ENCODE measurements at places on chromosomes 4 and X.

DNA sequence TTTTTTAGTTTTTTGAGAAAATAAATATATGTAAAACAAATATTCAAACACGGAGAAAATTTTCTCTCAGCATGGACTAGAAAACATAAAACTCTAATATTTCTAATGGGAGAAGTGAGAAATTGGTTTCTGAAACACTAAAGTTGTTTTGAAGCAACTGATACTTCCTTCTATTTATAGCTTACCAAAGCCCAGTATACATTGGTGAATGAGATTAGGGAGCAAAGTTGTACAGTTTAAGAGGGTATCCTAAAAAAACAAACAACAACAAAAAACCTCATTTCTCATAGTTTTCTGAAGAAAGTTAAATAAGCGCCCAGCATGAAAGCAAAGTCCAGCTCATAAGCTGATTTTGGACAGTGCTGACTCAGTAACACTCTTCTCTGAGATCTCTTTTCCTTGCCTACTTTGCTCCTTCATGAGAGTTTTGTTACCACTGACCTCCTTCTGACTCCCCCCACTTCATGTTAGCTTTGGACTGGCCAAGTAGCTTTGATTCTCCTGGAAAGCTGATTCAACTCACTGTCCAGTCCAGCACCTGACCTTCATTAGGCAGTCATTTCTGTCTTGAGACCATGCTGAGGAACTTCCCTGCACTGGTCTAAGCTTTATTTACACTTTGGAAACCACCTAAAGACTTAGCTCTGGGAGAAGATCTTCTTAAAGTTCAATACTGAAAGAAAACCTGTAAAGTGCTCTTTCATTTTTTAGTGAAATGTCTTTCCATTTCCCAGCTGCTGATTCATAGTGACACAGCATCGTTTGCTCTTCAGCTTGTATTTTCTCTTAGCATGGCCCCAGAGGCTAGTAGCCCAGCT, 21.8 kb upstream of the P2RY10 start:
- no peak for DNase-seq

DNA sequence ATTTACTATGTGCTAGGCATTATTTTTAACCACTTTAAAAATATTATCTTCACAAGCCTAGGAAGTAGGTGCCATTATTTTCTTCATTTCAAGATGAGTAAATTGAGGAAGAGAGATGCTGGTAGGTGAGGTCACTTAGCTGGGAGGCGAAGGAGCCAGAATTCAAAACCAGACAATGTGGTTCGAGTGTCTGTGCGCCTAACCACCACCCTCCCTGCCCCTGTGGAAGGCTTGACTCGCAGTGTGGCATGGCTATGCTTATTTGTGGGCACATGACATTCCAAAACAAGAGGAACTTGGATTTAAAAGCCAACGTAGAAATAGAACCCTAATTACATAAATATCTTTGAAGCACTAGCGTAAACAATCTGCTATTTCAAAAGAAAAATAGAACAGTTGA, 226.6 kb upstream of the PITX2 start:
- no peak for DNase-seq

- DNase-seq: no peak
Measured at GRCh38 chr4:29131304-29131703, 1588.9 kb upstream of the PCDH7 start.

GRCh38 chr4:185265942-185266341, 56.5 kb downstream of the SNX25 start:
- peak; percentile 35 for DNase-seq

DNA sequence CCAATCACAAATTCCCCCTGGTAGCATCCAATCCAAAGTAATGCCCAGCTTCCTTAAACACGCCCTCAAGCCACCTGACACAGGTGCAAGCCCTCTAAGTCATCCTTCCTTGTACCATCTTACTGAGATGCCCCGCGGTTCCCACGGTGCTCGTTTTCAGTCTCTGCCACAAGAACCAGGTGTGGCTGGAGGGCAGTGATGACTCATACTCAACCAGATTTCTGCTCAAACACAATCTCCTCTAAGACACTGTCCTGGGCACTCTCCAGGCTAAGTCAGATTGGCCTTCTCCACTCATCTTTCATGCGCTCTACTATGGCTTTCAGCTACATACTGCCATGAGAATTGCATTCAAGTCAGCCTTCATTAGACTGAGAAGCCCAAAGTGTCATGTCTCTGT, 3.5 kb downstream of the SH3KBP1 start:
- DNase-seq: peak; percentile 38

DNA sequence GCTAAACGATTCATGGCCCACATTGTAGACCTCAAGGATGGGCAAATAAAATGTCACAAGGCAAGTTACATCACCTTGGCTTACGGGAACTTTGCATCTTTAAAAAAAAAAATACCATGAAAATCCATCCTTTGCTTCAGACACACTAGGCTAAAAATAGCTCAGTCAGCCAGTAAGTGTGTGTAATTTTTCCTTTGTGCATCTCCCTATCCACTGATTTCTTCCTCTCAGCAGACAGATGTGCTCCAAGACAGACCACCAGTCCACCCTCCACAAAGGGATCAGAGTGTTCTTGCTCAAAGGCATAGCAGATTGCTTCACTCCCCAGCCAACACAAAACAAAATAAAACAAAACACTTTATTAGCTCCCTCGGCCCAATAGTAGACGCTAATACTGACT, 14.6 kb downstream of the LDB2 start:
- no peak for DNase-seq

GRCh38 chr4:74793757-74794381, 454 bp downstream of the BTC start:
- DNase-seq: peak; percentile 0

- DNase-seq: no peak
Measured at GRCh38 chr4:74316397-74316796, 8.1 kb downstream of the EPGN start.

- no peak for DNase-seq
Measured at GRCh38 chr4:92184566-92184965, 119.2 kb upstream of the GRID2 start.

DNA sequence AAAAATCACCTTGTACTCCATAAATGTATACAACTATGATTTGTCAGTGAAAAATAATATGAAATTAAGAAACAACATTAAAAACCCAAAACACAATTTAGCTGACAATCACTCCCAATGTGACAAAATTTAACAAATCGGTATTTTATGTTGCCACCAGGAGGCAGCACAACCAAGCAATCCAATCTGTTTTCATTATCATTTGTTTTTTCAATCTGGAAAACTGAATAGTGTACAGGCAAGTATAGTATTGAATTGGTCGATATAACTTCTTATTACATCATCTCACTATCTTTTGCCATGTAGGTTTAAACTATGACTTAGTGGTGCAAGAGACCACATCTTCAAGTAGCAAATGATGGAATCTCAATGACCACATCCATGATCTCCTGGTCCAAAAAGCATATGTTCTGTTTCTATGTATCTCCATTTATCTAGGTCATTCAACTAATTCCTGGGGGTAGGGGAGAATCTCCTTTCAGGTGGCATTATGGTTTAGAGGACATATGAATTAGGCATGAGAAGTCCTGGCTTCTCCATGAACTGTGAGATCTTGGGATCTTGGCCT, 112.9 kb upstream of the AGA start:
- peak; percentile 34 for DNase-seq

DNA sequence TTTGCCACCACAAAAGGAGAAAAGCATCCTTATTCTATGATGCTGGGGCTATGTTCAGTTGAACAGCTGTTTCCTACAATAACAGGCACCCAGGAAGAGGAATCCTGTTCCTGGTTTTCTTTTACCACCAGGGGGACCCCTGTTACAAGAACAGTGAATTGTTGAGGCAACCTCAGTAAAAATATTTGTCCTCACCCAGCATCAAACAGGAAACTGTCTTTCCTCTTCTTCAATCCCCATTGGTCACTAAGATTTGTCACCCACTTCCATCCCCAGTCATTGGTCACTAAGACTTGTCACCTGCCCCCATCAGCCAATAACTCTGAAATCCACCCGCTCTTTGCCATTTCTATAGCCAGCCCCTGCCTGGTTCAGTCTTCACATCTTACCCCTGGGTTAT, 143.5 kb upstream of the GALNT7 start:
- DNase-seq: peak; percentile 26

GRCh38 chrX:80879916-80880315, 70.2 kb upstream of the BRWD3 start:
- DNase-seq: no peak

GRCh38 chr4:65651031-65651430, 19.3 kb downstream of the EPHA5 start:
- DNase-seq: no peak

DNA sequence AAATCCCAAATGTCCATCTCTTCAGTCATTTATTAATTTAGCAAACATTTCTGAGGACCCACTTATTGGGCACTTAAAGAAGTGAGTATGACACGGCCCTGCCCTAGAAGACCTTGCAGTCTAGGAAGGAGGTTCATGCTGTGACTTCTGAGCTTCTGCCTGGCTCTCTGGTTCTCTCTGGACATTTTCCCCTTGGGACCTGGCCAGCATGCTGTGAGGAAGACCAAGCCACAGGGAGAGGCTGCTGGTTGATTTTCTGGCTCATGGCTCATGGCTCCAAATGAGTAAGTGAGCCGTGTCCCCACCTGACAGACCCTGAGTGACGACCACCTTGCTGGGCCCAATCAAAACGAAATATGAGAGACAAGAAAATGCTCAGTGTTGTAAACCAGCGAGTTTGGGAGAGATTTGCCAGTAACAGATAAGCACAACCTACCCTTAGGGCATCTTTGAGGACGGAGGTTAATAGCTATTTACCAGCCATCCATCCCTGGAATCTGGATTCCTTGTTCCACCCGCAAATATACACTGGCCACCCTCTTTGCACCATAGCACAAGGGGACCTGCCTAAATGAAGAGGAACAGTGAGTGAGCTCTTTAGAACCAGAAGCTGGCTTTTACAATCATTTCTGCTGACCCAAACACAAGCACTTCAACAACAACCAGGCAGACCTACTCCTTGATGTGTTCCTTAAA, 876 bp downstream of the MPP1 start:
- DNase-seq: no peak

GRCh38 chrX:118220509-118220908, 103.9 kb upstream of the KLHL13 start:
- no peak for DNase-seq

DNA sequence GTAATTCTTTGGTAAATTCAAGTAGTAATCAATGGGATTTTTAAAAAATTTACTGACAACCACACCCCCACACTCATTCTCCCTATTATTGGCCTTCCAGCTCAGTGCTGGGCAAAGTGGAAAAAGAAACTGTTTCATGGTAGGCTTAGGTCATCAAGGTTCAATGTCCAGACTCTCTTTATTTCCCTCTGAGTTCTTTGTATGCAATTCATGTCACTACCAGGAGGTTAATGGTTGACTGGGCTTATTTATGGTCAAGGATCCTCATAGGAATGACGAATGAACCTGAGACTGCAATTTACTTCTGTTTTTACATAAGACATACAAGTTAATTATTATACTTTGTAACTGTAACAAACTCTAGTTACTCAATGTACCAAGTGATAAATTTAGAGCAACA, 403.2 kb downstream of the KLHL13 start:
- no peak for DNase-seq

- no peak for DNase-seq
Measured at GRCh38 chr4:128228845-128229795, 58.5 kb downstream of the PGRMC2 start.

- peak; percentile 1 for DNase-seq
Measured at GRCh38 chrX:38970845-38971244, 169.6 kb downstream of the MID1IP1 start.

GRCh38 chr4:75786938-75787337, 62.6 kb downstream of the USO1 start:
- DNase-seq: no peak

- DNase-seq: no peak
Measured at GRCh38 chrX:50838820-50839600, 25.0 kb upstream of the SHROOM4 start.

GRCh38 chrX:132956421-132957210, 1.8 kb downstream of the HS6ST2 start:
- DNase-seq: no peak

GRCh38 chrX:65871671-65872311, 168.1 kb downstream of the VSIG4 start:
- DNase-seq: no peak

GRCh38 chr4:79528241-79528706, 120.2 kb upstream of the GK2 start:
- peak; percentile 59 for DNase-seq

GRCh38 chr4:11435557-11435956, 6.9 kb upstream of the HS3ST1 start:
- DNase-seq: no peak

DNA sequence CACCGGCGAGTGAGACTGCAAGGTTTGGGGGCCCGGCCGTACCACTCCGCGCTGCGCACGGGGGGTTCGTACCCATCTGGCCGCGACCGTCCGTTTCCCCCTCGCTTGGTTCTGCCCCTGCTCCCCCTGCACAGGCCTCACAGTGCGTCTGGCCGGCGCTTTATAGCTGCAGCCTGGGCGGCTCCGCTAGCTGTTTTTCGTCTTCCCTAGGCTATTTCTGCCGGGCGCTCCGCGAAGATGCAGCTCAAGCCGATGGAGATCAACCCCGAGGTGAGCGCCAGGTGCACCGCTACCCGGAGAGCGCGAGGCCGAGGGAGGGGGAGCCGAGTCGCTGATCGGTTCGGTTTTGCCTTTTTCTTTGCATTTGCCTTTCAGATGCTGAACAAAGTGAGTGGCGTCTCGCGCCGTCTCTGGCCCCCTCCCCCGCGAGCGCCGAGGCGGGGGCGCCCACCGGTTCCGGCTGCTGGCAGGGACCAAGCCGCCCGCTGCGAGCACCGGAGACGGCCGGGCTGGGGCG, at the start of gene UCHL1:
TSS of gene UCHL1 (plus strand) at position 189 of the 517 bp plus-strand sequence. CDS start at position 238, 49 bp downstream.
- no peak for DNase-seq

DNA sequence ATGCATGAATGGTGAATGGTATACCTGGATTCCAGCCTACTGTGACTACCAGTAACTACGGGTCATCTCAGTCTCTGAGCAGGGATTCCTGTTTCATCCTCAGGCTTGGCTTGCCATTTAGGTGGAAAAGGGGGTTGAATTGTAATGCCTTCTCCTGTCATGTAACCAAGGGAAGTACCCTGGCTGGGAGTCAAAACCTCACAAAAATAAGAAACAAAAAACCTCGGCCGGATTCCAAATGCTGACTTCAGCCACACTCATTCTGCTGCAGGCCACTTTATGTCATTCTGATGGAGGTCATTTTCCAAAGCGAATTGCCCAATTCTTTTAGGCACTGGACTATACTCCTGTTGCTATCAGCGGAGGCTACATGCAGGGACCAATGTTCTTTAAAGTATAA, 324.7 kb downstream of the LDB2 start:
- no peak for DNase-seq

DNA sequence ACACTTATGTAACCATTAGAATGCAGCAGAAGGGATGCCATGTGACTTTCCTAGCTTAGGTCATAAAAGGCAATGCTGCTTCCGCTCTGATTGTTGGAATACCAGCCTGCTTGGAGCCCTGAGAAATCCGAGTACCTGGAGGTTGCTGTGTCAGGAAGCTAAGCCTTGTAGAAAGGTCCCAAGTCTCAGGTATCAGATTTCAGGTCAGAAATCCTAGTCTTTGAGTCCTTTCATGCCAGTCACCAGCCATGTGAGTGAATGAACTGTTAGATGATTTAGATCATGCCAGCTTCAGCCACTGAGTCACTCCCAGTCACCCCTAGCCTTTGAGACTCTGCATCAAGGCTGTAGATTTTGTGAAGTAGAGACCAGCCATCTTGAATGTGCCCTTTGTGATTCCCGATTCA, 23.5 kb downstream of the RAP1GDS1 start:
- DNase-seq: no peak

All from activated CD4-positive, alpha-beta T cell treated with anti-CD3 and anti-CD28 coated beads, Interleukin-2, amount 50 U/mL, for 16 hours (primary cell).